ENCODE measurements at places on chromosomes 11 and 22.
A peak's percentile ranks its signal among the peaks of the same experiment; 100 is the strongest.

DNA sequence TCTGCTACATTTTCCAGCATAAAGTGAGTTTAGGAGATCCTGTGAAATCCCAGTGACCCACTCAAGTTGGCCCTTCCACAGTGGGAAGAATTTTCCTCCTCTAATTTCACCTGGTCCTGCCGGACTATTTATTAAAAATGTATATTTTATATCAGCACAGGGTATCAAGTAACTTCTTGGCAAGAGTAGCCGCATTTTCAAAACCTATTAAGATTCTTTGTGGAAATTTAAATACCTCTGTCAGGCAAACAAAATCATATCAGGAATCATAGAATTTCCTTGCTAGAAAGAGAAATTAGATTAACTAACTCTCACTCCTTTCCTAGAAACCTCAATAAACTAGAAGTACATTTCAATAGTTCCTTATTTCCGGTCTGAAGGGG, 9.7 kb downstream of the MN1 start:
- no peak for DNase-seq

DNA sequence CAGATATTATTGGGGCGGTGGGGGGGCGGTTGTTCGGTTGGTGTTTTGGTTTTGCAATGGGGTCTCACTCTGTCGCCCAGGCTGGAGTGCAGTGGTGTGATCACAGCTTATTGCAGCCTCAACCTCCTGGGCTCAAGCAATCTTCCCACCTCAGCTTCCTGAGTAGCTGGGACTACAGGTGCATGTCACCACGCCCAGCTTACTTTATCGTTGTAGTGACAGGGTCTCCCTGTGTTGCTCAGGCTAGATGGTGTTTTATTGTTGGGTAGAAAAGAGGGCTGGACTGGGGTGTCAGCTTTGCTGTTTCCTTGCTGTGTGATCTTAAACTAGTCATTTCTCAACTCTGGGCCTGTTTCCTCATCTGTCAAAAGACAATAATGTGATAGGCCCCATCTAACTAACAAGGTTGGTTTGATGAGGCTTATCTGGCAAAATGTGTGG, 17.5 kb upstream of the MYH9 start:
- DNase-seq, result peak; percentile 40

GRCh38 chr11:75654314-75654713, 14.5 kb downstream of the MAP6 start:
- no peak for DNase-seq

DNA sequence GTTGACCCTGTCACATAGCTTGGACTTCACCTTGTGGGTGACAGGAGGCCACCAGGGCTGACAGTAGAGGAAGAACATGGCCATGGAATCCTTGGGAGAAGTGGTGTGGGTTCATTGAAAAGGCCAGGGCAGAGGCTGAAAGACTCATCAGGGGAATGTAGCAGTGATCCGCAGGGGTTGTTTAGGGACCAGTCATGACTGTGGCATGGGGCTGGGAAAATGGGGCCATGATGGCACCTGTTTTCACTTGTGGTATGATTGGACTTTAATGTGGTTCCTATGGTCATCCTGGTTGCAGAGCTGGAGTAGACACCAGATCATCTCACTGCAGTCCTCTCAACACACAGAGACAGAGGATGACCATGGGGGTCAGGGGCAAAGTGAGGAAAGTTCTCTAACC, 66.7 kb upstream of the MYEOV start:
- DNase-seq, result no peak

GRCh38 chr11:71181566-71181965, 70.8 kb downstream of the SHANK2 start:
- no peak for DNase-seq

- DNase-seq, result no peak
Measured at GRCh38 chr22:27839057-27839660, 37.6 kb upstream of the MN1 start.

- DNase-seq, result no peak
Measured at GRCh38 chr11:635945-636510, 1.0 kb upstream of the DRD4 start.

DNA sequence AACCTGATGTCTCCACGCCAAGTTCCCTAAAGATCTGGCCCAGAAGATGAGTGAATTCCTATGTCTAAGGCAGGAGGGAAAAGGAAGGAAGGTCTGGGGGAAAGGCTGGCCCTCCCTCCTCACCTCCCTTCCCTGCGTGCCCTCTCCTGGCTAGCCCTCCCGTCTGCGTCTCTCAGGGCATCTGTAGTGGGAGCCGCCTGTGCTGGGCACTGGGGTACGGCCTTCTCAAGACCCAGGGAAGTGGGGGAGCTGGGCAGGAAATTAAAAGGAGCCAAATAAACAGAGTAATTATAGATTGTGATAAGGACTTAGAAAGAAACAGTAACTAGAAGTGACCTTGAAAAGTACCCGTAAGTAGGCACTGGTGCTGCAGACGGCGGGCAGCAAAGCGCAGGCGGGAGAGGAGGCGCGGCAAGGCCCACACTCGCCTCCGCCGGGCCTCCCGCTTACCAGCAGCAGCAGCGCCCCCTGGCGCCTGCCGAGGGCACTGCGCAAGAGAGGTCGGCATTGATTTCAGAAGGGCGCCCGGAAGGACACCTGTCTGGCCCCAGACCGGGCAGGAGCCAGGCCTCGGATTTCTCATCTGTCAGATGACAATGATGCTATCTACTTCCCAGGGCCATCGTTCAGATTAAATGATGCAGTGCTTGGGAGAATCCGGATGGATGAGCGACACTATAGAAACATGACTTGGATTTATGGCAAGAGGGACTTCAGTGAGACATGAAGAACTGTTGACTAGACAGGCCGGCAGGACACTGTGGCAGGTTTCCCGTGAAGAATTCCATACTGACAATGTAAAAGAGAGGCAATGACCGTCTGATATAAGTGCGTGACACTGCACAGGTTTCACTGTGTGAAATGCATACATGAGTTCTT, 7.3 kb downstream of the KCNJ1 start:
- peak; percentile 81 for DNase-seq

DNA sequence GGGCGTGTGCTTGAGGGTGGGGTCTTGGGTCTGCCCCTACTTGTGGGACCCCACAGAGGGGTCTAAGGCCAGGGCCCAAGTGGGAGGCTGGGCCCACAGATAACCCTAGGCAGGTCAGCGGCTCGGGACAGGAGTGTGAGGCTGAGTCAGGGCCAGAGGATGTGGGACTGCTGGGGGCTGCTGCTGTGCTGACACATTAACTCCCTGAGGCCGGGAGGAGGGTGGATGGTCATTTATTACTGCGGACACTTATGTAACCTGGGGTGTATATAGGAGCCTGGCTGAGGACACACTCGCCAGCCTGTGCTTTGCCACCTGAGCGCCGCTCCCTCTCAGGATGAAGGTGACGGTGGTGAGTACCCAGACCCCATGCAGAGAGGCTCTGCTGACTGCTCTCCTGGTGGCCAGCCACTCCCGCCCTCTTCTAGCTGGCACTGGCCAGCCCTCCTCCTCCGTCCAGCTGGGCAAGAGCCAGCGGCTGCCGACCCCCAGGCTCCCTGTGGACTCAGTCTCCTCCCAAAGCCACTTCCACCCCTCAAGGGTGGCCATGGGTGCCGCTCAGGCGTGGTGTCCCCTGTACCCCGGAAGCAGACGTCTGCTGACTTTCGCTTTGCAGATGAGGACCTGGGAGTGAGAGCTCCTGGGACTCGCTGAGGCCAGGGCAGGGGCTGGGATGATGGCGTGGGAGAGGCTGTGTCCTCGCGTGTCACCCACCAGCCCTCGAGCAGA, at the start of gene MIOX:
Gene MIOX (plus strand): TSS at position 299 of the 729 bp plus-strand sequence. CDS start 39 bp downstream, at position 338.
- no peak for DNase-seq

DNA sequence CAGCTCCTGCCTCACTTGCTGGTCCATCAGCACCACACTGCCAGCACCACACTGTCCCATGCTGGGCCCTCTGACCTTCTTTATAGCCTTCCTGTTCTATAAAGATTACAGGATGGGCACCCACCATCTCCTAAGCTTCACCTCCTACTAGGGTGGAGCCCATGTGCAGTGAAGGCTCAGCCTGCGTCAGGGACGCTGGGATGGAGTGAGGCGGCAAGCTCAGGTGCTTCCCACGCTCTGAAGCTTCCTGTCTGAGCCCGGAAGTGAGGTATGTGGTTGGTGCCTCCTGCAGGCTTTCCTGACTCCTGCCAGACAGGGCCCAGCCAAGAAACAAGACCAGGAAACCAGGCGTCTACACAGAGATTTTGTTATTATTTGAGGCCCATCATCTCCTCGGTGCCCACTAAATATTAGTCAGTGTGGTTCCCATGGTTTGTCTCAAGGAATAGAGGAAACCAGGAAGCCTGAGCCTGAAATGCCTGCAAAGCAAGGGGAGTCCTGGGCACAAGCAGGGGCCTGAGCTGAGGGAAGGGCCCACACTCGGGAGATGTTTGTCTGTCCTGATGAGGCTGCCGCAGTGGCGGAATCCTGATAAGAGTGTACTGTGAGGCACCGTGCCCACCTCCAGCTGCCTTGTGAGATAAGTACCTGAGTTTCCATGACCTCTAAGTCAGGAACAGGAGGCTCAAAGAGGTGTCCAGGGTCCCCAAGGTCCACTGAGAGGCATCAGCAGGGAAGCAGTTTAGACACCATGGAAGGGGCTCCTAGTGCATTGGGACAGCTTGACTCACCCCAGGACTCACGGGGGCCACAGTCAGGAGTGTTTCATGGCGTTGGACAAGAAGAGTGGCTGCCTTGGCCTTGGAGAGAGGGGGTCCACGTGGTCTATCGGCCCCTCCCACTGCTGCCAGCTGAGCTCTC, 22.0 kb downstream of the RSPH14 start:
- DNase-seq, result no peak

- no peak for DNase-seq
Measured at GRCh38 chr11:80861193-80861592, 1420.4 kb upstream of the TENM4 start.

- no peak for DNase-seq
Measured at GRCh38 chr22:38638216-38638615, 18.0 kb downstream of the FAM227A start.

DNA sequence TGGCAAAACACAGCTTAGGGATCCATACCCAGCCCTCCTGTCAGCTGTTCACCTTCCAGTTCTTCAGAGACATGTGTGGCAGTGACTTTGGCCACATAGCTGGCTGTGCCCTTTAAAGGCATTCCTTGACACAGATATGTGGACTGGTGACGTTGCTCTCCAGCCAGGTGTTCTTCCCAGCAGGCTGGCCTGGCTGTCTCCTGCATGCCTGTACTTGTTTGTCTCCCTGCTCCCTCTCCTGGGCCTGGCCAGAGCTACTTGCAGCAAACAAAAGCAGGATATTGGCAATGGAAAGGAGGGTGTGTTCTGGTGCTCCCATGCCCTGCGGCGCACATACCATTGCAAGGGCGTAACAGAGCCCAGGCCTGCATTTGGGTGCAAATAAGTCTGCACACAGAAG, 38.3 kb downstream of the PIK3IP1 start:
- peak; percentile 76 for DNase-seq

DNA sequence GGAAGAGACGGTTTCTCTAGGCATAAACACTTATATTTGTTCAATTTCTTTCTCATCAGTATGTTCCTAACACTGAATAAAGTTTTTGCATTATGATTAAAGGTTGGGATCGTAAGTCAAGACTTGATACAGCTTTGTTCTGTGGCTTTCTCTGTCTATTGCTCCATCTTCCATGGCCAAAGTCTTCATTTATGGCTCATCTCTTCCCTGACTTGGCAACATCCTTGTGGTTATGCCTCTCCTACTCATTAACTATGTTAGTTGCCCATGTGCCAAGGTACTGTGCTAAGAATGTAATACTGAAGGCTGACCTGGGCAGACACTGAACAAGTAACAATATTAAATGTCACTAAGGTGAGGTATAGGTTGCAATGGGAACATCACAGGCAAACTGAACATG, 1.6 kb upstream of the ACCSL start:
- DNase-seq, result no peak

GRCh38 chr11:35825386-35825785, 118.5 kb upstream of the LDLRAD3 start:
- DNase-seq, result no peak

GRCh38 chr22:46649141-46650077, 29.2 kb downstream of the GRAMD4 start:
- no peak for DNase-seq

- peak; percentile 52 for DNase-seq
Measured at GRCh38 chr11:285021-285893, 3.7 kb upstream of the PGGHG start.

DNA sequence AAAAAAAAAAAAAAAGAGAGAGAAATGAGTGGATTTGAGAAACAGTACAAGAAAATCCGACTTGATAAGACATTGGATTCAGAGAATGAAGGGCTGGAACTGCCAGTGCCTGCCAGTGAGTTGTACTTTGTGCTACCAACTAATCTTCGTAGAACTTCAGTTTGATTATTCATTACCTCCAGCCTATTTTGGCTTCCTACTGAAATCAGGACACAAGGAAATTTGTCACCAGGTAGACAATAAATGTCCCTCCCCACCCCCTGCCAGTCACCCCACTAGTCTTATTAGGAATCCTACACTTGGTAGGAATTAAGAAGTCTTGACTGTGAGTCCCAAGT, 21.4 kb upstream of the POLD3 start:
- DNase-seq, result no peak

DNA sequence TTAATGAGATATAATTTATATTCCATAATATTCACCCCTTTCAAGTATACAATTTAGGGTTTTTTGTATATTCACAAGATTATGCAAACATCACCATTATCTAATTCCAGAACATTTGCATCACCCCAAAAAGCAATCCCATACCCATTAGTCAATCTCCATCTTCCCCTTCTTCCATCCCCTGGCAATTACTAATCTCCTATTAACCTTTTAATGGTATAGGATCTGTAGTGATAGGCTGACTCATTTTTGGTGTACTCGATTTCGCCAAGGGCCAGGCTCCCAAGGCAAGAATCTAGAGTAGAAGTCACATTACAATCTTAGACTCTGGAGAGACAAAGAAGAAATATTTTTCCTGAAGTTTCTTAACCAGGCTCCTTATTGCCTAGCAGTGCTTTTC, 113.4 kb downstream of the GAB2 start:
- no peak for DNase-seq

GRCh38 chr11:110501428-110501827, 71.7 kb downstream of the FDX1 start:
- no peak for DNase-seq

DNA sequence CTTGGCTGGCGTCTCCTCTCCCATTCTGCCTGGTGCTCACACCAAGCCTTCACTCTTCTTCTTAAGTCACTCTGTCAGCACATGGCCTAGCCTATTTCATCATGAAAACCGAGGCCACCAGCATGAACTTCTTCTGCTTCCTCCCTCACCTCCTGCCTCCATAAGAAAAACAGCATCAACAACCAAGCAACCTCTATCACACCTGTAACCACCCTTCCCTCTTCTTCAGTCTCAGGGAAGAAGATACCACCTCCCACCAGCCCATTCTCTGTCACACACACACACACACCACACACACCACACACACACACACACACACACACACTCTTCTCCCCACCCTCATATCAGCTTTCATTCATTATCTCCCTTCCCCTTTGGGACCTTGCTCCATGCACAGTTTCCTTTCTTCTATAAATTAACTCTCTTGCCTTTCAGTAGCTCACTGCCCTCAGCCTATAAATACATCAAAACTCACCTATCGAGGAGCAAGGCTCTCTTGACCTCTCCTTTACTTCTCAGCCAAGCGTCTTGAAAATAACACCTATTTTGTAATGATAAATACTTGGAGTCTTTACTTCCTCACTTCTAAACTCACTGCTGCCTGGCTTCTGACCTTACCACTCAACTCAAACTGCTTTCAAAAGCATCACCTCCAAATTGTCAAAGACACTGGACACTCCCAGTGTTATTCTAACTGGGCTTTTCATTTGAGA, 36.6 kb downstream of the SC5D start:
- DNase-seq, result no peak

Data from Peyer's patch (tissue), 4 donors.